Kidney glomerular epithelial cell (primary cell): ENCODE measurements at places on chromosomes 4 and X.
A peak's percentile ranks its signal among the peaks of the same experiment; 100 is the strongest.

GRCh38 chr4:42626629-42627146, 30.2 kb downstream of the ATP8A1 start:
- DNase-seq: no peak

GRCh38 chrX:114841051-114841450, 176.4 kb downstream of the IL13RA2 start:
- DNase-seq: no peak

DNA sequence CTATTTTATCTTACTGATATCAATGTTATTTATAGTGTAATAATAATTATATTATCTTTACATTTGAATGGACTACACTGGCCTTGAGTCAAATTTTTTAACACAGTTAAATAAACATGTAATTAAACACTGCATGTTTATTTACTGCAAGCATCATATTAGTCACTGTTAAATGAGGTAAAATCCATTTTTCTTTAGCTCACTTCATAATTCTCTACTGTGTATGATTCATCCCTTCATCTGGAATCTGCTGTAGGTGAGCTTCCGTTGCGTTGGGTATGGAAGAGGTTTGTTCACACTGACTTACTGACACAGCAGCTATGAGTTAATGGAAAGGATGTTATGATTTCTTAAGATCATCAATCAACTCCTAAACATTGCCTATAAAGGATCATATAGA, 572.3 kb downstream of the PCDH11X start:
- DNase-seq: no peak

DNA sequence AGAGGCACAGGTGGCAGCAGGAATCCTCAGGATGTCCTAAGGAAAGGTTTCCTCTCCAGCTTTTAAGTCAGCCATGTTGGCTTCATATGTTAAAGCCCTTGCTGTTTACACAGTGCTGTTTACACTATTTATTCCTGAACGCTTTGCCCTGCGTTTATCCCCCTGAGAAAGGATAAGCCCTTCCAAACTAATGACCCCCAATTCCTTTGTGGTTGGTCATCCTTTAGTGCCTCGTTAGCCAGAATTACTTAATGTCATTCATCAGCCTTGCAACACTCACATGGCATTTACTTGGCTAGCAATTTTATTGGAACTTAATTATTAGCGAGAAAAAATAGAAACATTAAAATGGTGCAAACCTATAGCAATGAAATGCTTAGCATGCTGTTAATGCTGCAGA, 23.8 kb downstream of the VCX2 start:
- no peak for DNase-seq

- DNase-seq: no peak
These were observed 84.1 kb downstream of the SLC16A2 start for GRCh38 chrX:74505437-74505836.

GRCh38 chr4:91485415-91485814, 818.4 kb upstream of the GRID2 start:
- no peak for DNase-seq

DNA sequence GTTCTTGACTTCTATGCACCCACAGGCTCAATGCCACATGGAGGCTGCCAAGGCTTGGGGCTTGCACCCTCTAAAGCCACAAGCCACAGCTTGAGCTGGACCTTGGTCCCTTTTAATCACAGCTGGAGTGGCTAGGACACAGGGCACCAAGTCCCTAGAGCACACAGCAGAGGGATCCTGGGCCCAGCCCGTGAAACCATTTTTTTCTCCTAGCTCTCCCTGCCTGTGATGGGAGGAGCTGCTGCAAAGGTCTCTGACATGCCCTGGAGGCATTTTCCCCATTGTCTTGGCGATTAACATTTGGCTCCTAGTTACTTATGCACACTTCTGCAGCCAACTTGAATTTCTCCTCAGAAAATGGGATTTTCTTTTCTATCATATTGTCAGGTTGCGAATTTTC, 410.9 kb downstream of the GRID2 start:
- no peak for DNase-seq

DNA sequence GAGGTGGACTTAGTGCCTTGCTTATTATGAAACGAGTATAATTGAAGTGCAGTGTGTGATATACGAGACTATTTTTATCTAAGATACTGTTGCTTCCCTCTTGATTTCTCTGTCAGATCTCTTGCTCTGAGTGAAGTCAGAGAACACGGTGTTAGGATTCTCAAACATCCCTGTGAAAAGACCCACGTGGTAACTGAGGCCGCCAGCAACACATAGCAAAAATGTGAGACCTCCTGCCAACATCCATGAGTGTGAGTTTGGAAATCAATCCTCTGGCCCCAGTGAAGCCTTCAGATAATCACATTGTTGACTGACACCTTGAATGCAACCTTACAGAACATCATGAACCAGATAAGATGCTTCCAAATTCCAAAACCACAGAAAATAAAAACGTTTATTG, 954.4 kb downstream of the FAT4 start:
- no peak for DNase-seq

- no peak for DNase-seq
These were observed 5.6 kb upstream of the HOPX start for GRCh38 chr4:56686537-56687231.

- no peak for DNase-seq
These were observed 30.2 kb upstream of the CCNG2 start for GRCh38 chr4:77126809-77127208.

- no peak for DNase-seq
These were observed 2595.3 kb downstream of the ARAP2 start for GRCh38 chr4:33649015-33649414.

GRCh38 chrX:41490446-41490845, 43.3 kb downstream of the NYX start:
- DNase-seq: no peak

DNA sequence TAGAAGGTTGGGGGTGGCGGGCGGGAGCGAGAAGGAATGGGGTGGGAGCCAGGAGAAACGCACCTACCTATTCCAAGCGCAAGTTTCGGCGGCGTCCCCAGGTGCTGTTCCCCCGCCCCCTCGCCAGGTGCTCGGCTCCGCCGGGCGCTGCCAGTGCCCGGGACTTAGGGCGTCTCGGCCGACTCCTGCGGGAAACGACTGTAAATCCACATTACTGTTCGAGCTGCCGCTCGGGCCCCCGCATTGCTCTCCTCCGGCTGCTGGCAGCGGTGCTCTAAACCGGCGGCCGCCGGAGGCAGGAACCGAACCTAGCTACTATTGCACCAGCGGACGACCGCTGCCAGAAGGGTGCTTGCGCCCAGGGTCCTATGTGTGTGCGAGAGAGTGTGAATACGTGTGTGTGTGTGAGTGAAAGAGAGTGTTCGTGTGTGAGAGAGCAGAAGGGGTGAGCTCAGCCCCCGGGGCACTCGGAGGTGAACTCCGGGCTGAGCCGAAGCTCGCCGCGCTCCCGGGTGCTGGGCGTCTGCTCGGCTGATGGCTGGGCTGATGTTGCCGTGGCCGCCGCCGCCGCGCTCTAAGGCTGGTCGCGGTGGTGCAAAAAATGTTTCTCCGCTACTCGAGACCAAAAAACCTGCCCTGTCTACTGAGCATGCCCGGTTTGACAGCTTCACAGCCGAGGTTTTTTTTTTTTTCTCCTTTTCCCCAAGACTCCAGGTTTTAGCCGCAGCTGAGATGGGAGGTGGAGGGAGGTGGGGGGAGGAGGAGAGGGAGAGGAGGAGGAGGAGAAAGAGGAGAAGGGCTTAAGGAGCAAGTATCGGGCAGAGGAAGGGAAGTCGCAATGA, 115.7 kb upstream of the TEX13C start:
- DNase-seq: peak; percentile 5

DNA sequence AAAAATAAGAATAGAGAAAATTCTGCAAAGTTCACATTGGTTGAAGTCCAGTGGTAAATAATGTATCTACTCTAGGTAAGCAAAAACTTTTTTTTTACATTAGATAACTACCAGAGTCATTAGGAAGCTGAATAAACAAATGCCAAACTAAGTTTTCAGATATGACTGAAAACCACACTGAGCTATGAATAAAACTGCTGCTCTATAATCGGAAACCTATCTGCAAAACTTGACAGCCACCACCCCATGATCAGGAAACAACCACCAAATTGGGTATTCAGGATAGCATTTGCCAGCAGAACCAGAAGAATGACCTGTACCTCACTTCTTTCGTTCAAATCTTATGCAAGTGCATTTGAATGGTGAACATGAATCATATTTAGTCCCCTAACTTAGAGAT, 173.0 kb upstream of the TET2 start:
- no peak for DNase-seq

GRCh38 chrX:139222511-139223200, 307.9 kb upstream of the F9 start:
- no peak for DNase-seq

- no peak for DNase-seq
These were observed 40.0 kb downstream of the PWWP3B start for GRCh38 chrX:106208154-106208553.

DNA sequence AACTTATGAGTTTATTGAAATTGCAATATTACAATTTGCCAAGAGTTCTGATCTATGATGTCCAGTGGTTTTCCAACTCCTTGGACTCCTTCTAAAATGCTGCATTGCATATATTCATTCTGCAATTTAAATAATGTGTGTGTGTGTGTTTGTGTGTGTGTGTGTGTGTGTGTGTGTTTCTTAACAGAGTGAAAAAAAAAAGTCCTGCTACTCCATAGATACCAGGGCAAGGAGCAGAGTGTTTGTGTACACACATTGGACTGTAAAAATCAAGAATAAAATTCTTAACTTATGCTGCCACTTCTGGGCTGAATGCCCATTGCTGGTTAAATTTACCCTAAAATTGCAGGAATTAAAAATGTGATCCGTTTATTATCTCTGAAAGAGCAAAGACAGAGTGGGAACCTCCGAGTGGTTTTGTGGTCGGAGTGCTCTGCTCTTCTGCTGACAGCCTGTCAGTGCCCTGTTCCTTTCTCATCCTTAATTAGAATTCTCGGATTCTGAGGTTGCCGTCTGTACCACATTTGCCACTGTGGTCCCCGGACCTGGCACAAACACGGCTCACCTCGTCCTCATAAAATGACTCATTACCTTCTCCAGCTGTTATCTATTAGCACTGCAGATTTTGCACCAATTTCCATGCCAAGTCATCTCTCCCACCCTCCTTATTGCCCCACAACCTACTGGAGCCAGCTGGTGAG, 355.5 kb downstream of the KCNIP4 start:
- DNase-seq: no peak

GRCh38 chrX:97490656-97491055, 606.9 kb downstream of the RPA4 start:
- DNase-seq: no peak

- no peak for DNase-seq
These were observed 70.6 kb downstream of the FAM193A start for GRCh38 chr4:2606960-2607506.

DNA sequence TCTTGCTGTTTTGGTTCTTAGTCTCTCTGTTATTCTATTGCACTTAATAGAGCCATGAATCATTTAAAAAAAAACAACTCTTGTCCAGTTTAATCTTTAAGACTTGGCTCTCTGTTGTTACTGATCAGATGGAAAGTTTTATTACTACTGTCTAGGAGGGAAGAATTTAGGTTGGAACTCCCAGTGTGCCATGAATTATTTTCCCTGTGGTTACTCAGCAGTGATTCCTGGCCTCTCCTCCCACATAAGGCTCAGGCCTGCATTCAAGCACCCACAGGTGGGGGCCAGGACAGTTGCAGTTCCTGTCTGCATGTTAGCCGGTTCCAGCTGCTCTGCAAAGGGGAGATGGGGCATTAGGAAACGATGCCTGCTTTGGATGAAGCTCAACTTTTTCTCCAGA, 29.8 kb upstream of the ESX1 start:
- DNase-seq: peak; percentile 91

DNA sequence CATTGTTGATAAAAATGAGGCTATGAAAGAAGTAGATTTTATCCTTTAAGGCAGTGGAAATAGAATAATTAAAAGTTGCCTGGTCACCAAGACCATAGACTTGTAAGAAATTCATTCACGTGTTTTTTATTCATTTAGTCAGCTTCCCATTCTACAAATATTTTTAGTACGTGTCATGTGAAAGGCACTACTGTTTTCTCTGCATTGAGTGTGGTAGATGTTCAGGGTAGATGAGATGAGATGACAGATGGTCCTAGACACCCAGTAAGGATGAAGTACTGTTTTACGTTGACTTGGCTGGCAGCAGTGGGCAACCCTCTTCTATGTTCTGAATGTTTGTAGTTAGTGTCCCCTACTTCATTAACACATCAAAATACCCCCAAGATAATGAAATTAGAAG, 228.1 kb downstream of the ARHGAP24 start:
- no peak for DNase-seq

DNA sequence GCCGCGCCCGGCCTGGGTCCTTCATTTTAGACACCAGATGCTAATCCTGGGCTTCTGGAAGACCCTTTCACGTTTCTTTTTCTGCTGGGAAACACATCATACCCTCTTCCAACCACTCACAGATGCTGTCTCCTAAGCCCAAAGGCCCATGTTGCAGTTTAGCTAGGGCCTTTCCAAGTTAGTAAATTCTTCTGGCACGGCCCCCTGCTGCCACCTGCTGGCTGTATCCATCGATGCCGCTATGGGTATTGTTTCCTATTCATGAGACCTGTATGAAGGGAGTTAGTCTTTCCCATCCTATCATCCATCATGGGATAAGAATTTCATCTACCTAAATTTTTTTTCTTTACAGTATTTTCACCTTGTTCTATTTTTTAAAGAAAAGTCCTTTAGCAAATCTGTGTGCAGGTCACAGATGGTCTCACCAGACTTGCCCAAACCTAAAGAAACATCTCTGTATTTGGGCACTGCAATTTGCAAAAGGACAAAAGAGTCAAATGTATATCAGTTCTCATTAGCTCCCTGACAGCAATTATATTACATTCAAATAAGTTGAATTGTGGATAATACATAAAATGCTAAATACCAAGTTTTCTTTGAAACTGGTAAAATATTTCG, 37.8 kb upstream of the SLC9A7 start:
- DNase-seq: peak; percentile 35
